ENCODE measurements at places on chromosomes 1 and 21.

- DNase-seq, result no peak
Observed at GRCh38 chr1:235075777-235076308, 52.8 kb downstream of the TOMM20 start.

DNA sequence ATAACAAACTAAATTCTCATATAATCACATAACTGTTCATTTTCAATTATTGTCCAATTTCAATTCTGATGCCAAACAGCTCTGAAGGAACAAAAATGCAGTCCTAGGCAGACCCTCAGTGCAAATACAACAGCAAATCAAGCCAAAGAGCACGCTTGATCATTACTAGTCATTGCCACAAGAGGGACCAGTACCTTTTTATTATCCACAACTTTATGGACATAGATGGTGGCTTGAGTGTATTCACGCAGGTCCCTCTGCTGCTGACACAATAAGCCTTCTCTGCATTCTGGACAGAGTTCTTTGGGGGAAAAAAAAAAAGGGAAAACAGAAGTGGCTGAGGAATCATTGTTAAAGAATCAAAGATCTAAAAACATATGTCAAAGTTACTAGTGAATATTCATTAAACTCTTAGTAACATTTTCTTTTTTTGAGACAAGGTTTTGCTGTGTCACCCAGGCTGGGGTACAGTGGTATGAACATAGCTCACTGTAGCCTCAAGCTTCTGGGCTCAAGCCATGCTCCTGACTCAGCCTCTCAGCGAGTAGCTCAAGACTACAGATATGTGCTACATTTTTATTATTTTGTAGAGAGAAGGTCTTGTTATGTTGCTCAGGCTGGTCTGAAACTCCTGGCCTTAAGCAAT, 34.3 kb upstream of the RAP1GAP start:
- DNase-seq, result no peak

- no peak for DNase-seq
Observed at GRCh38 chr1:203547771-203548421, 53.9 kb downstream of the OPTC start.

DNA sequence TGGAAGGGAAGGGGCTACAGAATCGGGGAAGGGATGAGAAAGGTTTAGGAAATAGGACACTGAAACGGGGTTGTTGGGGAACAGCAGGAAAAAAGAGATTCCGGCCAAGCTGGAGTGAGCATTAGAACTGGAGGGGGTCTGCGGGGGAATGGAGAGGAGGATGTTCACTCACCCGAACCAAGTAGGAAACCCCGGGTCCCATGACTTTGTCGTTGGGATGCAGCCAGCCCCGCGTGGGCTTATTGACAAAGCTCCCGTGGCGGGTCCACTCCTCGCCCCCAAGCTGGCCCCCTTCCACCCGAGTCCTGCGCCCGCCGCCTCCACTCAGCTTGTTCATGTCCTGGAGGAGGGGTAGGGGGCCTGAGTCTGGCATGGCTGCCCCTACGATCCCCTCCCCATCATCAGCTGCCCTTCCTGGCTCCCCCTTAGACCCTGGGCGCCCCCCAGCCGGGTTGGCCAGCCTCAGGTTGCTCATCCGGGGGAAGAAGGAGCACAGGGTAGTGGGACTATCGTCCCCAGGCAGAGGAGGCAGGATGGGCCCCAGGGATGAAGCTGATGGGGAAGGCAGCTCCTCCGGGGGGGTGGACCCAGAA, 591 bp downstream of the SHC1 start:
- no peak for DNase-seq

DNA sequence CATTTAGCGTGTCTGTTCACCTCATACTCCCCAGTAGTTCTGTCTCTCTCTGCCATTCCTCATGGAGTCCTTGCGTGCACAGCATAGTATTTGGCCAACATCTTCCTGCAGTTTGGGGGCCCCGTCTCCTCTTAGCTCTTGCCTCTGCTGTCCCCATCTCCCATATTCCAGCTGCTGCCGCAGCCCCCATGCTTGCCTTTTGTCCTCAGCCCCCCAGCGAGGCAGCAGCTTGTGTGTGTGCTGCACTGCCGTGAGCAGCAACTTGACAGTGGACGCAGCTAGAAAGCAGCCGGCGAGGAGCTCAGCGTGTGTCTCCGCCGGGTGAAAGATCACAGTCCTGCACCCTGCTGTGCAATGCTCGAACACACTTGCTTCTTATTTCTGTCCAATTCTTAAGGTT, 164.2 kb upstream of the COL6A1 start:
- no peak for DNase-seq

DNA sequence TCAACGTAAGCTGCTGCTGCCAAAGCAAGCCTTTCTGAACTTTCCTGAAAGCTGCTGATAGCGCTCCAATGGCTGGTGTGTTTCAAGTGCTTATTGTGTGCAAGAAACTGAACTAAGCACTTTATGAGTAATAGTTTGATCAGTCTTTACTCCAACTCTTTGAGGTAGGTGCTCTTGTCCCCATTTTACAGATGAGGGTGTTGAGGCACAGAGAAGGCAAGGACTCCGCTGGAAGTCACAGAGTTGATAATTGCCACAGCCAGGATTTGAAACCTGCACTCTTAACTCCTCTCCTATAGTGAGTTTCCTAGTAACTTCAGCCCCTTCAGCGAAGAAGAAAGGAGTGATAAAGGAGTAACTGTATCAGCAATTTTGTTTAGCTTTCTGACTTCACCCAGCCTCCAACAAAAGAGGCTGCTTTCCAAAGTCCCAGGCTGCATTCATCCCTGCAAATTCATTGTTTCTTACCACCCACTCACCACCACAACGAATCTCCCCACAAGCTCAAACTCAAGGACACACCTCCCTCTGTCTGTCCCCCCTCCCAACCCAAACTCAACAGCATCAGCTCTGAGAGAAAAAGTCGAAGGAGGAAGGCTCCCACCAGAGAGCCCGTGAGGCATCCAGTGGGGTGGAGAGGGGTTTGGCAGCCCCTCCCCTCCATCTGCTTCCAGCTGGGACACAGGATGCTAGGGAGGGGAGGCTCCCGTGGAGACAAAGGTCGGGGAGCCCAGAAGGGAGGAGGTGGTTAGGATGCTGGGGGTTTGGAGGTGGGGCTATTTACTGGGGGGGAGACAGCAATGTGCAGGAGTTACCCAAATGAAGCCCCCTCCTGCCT, 139.6 kb downstream of the NAV1 start:
- DNase-seq, result no peak

- DNase-seq, result no peak
Observed at GRCh38 chr1:227424159-227424680, 105.9 kb upstream of the CDC42BPA start.

DNA sequence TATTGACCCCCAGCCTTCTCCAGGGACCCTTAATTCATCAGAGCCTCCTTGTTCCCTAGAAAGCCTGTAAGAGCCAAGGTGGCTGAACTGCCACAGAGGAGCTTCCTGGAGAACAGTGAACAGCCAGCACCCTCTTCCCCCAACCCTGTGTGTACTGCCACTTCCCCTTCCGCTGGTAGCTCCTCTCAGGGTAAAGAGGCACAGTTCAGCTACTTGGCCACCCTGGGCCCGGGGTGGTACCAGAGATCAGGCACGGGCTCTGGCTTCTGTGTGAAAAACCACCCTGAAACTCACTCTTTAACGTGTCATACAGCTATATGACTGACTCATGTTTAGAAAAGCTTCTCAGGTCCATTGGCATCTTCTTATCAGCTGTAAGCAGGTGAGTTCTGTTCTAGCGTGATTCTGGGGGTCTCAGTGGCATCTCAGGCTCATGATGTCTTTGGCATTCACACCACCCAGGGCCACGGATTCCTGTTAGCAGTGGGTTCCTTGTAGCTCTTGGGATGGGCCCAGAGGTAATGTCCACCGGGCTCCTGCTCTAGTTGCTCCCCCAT, 22.4 kb downstream of the ARMH1 start:
- no peak for DNase-seq

- no peak for DNase-seq
Observed at GRCh38 chr1:68223687-68224086, 8.6 kb downstream of the WLS start.

GRCh38 chr1:48858200-48858920, 81.7 kb upstream of the BEND5 start:
- DNase-seq, result no peak

- DNase-seq, result no peak
Observed at GRCh38 chr1:13749543-13750341, 49.8 kb downstream of the PRDM2 start.

DNA sequence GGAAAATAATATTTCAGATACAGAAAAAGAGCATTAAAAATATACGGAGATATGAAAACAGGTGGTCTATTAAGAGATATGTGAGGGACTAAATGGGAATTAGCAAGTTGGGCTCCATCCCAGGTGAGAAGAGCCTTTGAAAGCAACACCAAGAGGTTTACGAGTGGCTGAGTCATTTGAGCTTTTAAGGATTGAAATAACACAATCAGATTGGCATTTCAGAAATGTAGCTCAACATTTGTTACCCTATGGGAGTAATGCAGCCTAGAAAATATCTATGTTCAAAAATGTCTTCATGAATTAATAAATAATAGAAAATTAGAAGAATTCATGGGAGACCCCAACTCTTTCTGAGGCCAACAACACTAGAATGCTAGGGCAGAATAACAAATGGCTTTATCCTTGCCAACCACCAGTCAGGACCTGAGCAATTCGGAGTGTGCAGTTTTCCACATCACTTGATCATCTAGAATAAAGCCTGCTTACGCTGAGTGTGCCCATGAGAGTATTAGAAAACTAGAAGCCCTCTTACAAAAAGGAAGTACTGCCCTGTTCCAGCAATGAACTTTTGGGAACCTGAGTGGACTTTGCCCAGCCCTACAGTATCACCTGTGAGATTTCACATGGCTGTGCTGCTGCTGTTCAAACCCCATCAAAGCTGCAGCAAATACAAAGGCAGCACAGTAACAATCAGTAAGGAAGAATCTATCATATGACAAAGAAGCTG, 538.0 kb upstream of the CAMK1G start:
- no peak for DNase-seq

DNA sequence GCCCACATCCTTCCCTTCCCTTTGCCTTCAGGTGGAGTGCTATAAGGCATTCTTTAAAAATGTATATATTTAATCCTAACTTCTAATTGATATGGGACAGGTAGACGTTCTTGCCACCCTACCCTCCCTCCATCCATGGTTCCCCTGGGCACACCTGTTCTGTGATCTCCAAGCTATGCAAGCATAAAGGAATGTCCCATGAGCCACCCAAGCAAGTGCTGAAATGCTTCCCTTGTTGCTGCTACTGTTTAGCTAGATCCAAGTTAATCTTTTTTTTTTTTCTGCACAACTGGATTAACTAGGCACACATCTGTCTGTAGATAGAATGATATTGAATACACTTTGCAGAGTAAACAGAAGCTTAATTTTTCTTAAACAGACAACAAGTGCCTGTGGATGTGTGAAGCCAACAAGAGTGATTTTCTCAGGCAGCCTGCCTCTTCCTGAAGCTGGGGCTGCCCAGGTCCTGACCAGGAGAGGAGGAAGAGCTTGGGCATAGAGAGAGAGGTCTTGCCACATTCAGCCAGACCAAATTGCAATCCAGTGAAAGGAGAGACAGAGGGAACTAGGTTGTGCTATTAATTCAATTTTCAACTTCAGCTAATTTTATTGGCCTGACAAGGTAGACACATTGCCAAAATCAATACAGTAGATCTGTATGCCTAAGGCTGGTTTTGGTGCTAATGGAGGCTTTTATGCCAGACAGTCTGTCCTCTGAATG, 28.2 kb upstream of the ATP1B1 start:
- no peak for DNase-seq

DNA sequence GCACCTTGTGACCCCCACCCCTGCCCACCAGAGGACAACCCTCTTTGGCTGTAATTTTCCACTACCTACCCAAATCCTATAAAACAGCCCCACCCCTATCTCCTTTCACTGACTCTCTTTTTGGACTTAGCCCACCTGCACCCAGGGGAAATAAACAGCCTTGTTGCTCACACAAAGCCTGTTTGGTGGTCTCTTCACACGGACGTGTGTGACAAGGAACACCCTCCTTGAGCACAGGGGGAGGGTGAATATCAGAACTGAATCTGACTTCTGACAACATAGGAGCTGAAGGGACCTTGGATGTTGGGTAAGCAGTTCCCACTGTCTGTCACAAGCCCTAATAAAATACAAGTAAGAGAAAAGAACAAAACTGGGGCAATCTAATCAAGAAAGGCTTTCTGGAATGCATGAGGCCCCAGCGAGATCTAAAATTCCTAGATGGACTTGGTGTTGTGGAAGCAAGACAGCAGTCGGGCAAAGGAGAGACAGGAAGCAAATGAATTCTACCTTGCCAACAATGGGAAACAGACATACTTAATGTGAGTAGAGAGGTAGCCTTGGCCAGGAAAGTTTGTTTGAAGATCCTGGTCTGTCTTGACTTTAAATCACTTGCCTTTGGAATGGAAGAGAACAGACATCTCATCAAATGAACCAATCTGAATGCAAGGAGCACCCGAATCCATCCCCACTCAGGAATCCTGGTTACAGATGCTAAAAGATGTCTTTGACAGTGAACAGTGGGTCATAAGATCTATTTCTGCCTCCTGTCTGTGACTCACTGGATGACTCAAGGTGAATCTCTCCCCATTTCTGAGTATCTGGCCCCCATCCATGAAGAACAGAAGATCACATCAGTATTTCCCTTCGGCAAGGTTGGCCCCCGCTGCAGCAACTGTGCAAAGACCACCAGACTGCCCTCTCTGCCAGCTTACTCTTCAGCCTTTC, 53.3 kb downstream of the OLFML3 start:
- DNase-seq, result no peak

- peak; percentile 81 for DNase-seq
Observed at GRCh38 chr1:1891349-1892078, 627 bp upstream of the GNB1 start.

- no peak for DNase-seq
Observed at GRCh38 chr21:32457360-32457840, 44.9 kb downstream of the EVA1C start.

DNA sequence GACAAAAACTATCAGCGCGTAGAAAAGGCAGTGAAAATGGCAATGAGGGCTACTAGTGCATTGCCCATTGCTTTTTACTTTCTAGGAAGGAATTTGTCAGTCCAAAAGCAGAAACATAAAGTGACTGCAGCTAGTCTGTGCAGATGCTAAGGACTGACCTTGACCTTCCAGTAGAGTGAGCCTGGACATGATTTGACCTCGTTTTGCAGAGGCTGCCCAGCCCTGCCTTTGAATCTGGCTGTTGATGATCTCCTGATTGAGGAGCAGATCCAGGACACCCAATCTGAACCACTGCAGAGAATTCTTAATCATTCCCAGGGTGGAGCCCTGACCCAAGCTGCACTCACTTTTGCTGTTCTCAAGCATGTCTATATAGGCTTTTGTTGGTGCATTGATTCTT, 21.6 kb downstream of the DYRK3 start:
- DNase-seq, result no peak

- DNase-seq, result no peak
Observed at GRCh38 chr1:42873670-42874069, 27.3 kb downstream of the ZNF691 start.

GRCh38 chr1:185568155-185569123, 165.8 kb upstream of the HMCN1 start:
- no peak for DNase-seq

DNA sequence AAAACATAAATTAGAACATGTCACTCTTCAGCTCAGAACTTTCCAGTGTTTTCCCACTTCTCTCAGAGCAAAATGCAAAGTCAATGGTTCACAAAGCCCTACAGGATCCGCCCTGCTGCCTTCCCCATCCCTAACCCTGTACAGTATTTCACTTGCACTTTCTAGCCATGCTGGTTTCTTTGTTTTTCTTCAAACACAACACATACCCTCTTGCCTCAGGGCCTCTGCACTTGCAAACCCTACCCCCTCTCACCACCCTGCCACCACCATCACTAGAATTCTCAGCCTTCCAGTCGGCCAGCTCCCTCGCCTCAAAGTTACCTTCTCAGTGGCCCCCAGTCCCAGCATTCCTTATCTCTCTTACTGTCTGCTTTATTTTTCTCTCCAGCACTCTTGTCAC, 17.6 kb downstream of the TEX35 start:
- no peak for DNase-seq
